ENCODE measurements at places on chromosomes 5 and 9.

- no peak for DNase-seq
Observed at GRCh38 chr9:7227951-7228350, 470.2 kb downstream of the KDM4C start.

GRCh38 chr5:176929654-176930053, 30.5 kb upstream of the HK3 start:
- DNase-seq = no peak

- DNase-seq = no peak
Observed at GRCh38 chr5:135147294-135148090, 113.5 kb upstream of the PITX1 start.

- no peak for DNase-seq
Observed at GRCh38 chr9:137365056-137365455, 57.9 kb downstream of the EXD3 start.

DNA sequence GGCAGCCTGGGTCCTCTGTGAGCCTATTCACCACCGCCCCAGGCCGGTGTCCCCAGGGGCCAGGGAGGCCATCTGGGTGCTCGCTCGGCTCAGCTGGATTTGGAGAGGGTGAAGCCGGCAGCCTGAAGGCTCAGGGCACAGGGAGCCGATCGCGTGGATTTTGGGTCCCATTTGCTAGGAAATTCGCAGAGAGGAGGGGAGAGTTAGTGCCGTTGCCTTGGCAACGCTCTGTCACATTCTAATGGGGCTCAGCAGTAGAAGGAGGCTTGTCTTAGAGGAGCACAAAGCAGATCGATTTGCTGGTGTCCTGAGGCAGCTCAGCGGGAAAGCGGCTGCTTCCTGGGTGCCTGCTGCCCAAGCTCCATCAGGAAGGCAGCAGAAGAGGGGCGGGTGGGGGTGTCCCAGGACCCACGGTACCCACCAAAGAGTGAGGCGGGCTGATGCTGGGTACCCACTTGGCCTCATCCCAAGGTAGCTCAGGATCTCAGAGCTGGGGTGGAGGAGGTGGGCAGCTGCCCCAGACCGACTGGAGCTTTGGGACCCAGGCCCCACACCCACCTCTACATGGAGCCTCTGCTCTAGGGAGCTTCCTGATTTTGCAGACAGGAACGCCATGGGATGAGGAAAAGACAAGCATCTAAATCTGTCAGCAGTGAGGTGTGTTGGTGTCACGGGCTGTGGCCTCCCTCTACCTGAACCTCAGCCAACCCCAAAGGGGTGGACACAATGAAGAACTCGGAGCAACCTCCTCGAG, 17.1 kb upstream of the OLFM1 start:
- DNase-seq = no peak

GRCh38 chr9:69546265-69546664, 125.9 kb downstream of the APBA1 start:
- DNase-seq = no peak

DNA sequence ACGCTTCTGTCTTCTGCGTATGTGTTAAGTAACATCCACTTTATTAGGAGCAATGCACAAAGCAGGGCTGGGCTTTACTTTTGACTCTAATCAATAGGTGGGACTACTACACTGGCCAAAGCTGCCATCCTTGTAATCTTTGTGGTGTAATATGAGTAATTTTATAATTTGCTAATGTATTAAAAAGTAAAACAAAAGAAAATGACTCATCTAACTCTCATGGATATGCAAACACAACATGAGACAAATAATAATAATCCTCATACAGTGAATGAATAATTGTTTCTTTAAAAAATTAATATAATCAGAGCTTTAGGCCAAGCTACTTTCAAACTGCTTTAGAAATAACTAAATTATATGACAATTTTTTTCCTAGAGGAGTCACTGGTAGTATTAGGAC, 90.7 kb downstream of the NR3C1 start:
- DNase-seq = no peak
